NCI-H510A (cell line): ENCODE measurements at places on chromosomes 1 and 21.

DNA sequence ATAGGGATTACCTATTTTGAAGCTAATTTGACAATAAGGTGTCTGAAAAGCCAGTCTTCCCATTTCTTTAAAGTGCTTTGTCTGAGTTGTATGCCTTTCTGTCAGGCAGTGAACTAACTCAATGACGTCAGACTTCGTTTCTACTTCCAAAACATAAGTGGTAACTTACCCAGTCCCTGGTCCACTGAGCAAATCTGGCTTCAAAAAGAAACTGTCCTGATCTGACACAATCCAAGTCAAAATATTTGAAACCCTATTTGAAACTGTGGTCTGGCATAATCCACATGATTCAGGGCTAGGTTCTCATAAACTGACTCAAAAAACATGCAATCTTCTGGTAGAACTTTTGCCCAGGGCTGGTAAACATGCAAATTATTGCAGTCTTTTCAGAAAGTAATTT is 34.0 kb downstream of the DIRAS3 start:
- no peak for DNase-seq

DNA sequence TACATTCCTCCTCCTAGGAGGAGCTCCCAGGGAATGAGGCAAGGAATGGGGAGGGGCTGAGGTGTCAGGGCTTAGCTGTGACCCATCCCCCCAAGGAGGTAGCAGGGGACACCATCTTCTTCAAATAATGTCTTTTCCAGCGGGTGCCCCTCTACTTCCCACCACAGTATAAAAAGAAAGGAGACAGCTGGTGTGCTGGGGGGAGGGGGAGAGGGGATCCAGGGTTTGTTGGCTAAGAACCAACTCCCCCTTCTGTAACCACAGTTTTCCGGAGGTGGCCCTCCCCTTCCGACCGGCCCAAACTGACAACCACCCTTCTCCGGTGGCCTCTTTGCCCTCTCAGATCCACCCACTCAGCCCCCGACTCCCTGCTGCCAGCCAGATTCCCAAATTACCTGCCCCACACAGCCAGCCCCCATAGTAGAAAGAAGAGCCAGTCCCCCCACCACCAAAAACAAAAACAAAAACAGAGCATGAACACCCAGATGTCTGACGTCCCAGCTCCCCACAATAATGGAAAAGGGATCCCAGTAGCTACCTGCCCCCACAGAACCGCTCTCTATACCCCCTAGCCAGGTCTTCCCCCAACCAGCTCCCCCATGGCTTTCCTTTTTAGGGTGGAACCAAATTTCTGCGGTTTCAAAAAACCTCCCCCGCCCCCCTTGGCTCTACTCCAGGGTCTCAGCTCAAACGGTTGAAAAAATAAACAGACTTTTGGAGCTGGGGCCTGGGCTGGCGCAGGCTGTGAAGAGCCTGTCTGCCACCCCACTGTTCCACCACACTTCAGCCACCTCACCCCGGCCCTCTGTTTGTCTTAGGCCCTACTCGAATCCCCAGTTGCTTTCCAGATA is 2.1 kb downstream of the ARHGEF2 start:
- DNase-seq = no peak

DNA sequence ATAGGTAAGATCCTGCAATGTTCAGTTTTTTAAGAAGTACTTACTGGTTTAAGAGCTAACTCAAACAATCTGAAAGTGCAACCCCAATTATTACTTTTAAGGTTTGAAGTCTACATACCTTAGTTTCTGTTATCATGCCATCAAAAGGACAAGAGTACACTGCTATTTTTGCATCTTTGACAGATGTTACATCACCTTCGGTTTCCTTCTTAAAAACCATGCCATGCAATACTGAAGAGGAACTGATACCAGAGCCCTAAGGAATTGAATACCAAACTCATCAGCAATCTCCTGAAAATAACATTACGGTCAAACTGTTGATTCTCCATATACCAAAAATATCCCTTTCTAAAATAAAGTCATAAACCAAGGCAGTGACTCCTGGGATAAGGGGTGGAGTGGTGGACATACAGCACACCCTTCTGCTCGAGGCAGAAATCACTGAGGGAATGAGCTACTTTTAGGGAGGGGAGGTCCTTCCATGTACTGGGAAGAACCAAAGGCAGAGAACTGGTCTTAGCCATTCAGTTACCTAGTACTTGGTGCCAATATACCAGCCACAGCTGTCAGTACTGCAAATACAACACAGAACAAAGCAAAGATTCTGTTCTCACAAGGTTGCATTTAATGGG is 8.5 kb downstream of the CCT8 start:
- no peak for DNase-seq

DNA sequence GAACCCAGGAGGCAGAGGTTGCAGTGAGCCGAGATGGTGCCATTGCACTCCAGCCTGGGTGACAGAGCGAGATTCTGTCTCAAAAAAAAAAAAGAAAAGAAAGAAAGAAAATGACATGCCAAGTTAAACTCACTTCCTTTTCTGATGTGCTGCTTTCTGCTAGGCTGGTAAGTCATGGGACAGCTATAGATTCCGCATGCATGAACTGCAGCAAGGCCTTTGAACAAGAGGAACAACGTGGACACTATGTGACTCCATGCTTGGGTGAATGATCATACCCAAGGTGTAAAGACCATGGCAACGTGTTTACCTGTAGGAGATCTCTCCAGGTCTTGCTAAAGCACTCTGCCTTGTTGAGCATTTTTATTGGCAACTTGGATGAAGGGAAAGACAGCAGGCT is 10.3 kb upstream of the TTF2 start:
- DNase-seq = no peak

- DNase-seq = no peak
Observed at GRCh38 chr1:186409091-186409490, 33.5 kb downstream of the ODR4 start.

DNA sequence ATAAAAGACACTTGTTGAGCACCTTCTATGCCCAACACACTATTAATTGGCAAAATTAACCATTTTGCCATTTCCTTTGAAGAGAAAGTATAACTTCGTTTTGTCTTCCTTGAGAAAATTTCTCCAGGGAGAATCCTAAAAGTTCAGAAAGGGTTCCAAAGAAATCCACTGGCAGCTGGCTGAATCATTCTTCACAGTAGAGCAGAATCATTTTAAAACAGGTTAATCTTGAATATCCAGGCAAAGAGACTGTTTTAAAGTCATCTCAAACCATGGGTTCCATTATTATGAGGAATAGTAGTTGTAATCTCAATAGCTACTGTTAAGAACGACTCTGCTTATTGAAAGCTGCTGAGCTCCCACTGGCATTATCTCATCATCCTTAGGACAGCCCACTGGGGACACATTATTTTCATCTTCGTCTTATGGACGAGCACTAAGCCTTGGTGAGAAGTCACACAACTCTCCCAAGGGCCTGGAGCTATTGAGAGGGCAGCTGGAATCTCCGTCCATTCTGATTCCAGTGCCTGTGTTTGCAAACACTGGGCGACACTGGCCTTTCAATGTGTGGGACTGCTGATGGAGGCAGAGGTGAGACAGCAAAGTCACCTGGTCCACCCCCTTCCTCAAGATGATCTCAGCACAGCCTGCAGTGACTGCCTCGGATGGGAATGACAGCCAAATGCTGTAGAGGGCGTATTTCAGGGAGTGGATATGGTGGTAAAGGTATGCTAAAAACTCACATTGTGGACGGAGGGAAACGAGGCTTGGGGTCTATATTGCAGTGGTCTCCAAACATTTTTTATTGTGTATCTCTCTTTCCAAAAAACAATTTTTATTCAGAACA is 15.3 kb upstream of the PGBD5 start:
- DNase-seq = no peak

GRCh38 chr1:221822591-221822990 is 80.7 kb upstream of the DUSP10 start:
- DNase-seq = no peak

GRCh38 chr1:182807907-182808306 is 18.3 kb downstream of the NPL start:
- no peak for DNase-seq

- no peak for DNase-seq
Observed at GRCh38 chr1:2950926-2951305, 70.4 kb upstream of the ACTRT2 start.

DNA sequence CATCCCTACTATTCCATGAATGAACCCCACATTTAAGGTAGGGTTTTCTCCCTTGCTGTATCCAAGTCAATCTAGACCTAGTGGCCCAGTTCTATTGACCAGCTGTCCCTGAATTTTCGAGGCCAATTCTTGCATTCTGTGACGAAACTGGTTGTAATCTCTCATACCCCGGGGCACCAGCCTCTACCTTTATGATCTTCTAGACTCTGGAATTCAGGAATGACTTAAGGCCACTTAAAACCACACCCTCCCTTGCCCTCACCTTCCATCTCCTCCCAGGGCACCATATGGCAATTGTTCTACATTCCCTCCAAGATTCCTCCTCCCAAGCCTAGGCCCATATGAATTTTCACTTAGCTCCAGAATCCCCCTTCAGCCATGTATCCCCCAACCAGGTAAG is 48.9 kb downstream of the RHOU start:
- DNase-seq = no peak

DNA sequence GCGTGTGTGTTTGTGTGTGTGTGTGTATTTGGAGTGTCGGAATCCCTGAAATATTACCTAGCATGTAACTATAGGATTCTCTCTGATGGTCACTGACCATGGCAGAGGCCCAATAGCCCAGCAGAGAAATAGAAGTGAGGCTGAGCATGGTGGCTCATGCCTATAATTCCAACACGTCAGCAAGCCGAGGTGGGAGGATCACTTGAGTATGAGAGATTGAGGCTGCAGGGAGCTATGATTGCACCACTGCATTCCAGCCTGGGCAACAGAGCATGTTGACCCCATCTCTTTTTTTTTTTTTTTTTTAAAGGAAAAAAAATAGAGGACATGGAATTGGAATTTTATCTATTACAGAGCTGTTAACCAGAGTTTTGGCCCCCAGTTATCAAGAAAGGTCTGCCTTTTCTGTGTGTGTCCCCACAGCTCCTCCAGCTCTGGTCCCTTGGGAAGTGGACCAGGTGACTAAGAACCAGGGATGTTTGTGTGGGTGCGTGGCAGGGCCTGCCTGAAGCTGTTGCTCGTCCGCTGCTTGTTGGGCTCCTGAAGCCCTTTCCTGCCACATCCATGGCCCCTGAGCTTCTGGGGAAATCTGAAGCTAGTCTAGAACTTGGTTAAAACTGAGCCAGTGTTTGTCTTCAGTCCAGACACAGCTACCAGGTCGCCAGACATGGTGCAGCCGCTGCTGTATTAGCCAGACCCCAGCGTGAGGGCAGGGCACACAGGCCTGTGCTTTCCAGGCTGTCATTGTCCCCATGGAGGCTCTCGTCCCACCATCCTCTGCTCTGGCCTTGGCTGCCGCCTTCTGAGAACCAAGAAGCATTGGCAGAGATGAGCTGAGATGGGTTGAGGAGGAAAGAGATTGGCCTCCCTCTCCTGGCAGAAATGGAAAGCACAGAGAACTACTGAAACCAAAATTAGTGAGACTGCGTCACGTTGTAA is 25.5 kb downstream of the CAPN9 start:
- no peak for DNase-seq

- DNase-seq = no peak
Observed at GRCh38 chr1:202697038-202697437, 13.2 kb downstream of the SYT2 start.

- DNase-seq = no peak
Observed at GRCh38 chr1:59354709-59355337, 57.9 kb downstream of the FGGY start.

- DNase-seq = no peak
Observed at GRCh38 chr1:233905416-233906051, 1.1 kb downstream of the SLC35F3 start.

GRCh38 chr1:27161594-27161993 is 6.7 kb upstream of the SLC9A1 start:
- DNase-seq = no peak
